Gastroesophageal sphincter (tissue), 4 donors: ENCODE measurements at places on chromosomes 13 and 19. TPM values are rescaled to one million over a fixed set of nuclear protein-coding genes. Genes with fewer than 3 reads are reported as not detected.

GRCh38 chr19:51551673-51552432, 19.2 kb upstream of the ZNF175 start:
- ATAC-seq: no peak

DNA sequence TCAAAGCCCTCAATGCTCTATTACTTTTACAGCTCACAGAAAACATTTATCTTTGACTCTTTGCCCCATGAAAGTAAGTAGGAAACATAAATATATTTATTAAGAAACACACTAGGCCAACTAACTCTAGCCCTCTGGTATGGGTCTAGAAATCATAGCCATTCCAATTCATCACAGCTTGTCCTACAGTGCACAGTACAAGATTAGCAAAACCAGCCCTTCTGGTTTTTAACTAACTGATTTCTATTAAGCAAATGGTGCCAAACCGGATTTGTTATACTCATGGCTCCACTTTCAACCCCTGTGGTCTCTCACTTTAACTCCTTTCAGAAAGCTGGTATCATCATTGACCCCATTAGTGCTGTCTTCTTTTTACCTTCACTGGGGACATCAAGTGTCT, 5.6 kb upstream of the LRRC63 start:
- ATAC-seq: no peak

GRCh38 chr19:11541238-11541637, 2.6 kb downstream of the CNN1 start:
- ATAC-seq: no peak

DNA sequence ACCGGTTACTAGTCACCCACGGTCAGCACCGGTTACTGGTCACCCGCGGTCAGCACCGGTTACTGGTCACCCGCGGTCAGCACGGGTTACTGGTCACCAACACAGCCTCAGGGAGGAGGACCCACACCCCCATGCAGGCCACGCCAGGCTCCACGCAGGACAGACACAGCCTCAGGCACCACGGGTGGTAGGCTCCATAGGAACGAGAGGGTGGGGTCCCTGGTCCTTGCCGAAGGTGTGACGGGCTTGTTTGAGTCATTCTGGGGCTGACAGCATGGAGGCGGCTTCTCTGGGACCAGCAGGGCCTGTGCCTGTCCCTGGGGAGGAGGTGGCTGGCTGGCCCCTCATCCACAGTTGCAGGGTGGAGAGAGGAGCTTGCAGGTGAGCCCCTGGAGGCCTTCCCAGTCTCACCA, 122.8 kb upstream of the SOX1 start:
- ATAC-seq: peak; percentile 13

- ATAC-seq: no peak
Measured at GRCh38 chr13:30120133-30120822, 187.1 kb downstream of the KATNAL1 start.

DNA sequence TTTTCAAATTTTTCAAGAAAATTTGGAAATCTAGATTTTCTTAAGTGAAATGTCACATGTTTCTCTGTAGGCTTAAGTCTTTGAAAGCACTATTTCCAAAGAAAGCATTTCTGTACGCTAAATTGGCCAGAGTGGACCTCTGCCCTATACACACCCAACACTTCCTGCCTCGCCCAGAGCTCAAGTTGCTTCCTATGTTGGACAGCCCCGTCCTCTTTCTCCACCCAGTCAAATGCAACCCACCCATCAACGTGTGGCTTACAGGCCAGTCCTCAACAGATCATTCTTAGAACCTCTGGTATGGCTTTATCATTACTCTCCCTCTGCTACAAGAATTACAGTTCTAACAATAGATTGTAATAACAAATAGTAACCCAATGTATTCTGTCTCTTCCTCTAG, 24.2 kb downstream of the KLF12 start:
- no peak for ATAC-seq

DNA sequence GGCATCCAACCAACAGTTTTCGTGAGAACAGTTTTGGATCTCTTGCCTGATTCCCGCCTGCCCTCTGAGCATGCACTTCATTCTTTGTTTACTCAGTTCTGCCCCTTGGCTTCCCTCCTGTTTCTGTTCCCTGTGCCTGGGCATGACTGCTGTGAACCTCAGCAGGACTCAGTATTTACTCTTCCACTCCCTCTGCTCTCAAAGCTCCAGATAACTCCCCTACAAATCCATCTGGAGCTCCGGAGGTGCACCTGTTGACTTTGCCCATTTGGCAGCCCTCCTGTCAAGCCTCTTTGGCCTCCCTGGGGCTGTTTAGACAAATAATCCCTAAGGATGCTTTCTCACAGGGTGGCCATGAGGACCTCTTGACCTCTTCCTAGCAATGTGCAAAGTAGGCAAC, 34.2 kb upstream of the ARGLU1 start:
- no peak for ATAC-seq

DNA sequence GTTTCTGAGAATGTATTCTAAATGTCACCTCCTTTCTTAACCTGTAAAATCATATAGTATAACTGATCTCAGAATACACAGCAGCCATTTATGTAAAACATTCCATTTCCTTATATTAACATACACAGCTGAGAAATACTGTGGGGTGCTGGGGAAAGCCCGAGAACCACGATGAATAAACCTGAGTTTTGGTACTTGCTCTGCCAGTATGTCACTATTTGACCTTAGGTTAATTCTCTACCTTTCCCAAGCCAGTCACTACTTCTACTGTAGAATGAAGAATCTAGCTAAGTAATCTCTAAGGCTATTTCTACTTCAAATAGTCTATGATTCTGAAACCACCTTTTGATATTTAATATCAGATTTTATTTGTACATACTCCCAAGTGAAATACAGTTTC, 173.7 kb downstream of the TBC1D4 start:
- no peak for ATAC-seq

DNA sequence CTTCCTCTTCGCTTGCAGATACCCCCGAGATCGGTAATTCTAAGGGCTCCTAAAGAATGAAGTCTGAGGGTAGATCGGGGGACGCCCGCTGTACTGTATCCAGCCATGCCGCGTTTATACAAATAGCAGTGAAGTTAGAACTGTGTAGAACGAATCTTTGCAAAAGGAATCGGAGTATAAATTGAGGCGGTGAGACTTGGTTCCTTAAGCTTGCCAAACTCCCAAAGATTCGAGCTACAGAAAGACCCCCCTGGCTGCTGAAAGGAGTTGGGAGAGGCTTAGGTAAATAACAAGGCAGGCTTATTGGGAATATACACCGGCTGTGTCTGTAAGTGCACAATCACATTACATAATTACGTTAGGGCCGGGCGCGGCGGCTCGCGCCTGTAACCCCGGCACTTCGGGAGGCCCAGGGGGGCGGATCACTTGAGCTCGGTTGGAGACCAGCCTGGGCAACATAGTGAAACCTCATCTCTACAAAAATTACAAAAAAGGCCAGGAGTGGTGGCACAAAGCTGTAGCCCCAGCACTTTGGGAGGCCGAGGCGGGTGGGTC, 12.2 kb downstream of the TMEM160 start:
- peak; percentile 74 for ATAC-seq

- ATAC-seq: no peak
Measured at GRCh38 chr19:51926426-51926783, 867 bp upstream of the ZNF613 start.

DNA sequence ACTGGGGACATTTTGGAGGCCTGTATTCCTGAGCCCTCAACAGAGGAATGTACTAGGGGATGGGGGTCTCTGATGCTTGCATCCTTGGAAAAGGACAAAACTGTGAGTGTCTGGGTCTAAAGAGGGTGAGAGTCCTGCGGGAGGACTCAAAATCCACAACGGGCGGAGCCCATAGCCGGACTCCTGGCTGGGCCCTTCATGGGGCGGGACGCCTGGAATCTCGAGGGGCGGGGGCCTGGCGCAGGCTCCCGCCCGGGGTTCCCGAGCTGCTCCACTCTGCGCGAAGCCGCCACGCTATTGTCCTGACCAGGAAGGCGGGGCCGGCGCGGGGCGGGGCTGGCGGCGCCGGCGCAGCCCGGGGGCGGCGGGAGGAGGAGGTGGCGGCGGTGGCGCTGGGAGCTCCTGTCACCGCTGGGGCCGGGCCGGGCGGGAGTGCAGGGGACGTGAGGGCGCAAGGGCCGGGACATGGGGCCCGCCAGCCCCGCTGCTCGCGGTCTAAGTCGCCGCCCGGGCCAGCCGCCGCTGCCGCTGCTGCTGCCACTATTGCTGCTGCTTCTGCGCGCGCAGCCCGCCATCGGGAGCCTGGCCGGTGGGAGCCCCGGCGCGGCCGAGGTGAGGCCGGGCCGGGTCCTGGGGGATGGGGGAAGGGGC, at the start of gene APLP1:
Gene APLP1 (plus strand): TSS at position 403 of the 651 bp plus-strand sequence. CDS start 63 bp downstream, at position 466.
- peak; percentile 90 for ATAC-seq

- ATAC-seq: no peak
Measured at GRCh38 chr13:93788456-93788855, 561.8 kb downstream of the GPC6 start.

DNA sequence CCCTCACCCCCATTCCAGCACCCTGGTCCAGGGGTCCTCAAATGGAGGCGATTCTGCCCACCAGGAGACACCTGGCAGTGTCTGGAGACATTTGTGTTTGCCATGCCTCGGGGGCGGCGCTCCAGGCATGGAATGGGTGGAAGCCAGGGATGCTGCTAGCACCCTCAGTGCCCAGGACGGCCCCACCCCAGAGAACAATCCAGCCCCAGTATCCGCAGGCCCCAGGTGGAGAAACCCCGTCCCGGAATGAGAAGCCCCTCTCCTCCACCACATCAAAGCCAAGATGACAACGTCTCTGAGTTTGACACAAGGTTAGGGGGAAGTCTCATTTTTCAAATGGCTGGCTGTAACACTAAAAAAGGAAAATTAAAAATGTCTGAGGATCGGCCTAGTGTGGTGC, 68.5 kb downstream of the INSR start:
- no peak for ATAC-seq

DNA sequence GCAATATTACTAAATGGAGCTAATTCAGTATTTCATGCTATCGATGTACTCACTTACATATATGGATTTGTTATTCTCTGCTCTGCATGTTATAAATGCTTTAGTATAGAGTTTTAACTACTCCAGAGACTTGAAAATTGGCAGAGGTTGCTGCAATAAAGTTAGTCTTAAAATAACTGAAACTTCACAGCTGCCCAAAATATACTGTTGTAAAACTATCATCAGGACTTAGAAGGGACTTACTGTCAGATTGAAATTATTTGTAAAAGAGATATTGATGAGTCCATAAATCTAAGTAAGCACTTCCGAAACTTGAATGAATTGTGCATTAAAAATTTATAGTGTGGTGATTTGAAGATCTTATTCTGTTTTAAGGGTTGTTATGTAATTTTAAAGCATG, 1178.2 kb upstream of the PCDH20 start:
- no peak for ATAC-seq

DNA sequence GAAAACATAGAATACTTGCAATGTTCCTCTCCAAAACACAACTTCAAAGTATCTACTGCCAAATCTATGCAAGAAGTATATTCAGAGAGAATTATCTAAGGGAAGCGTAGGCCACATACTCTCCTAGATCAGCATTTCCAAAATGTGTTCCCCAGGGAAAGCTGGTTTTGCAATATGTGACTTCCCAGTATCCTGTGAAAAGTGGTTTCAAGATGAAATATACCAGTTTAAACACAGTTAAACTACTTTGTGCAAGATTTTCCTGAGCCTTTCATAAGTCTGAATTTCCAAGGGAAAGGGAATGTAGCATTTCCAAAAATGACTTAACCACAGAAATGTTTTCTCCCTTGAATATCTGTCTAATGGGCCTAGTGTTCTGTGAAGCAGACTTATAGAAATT, 7.6 kb downstream of the STARD13 start:
- peak; percentile 54 for ATAC-seq

DNA sequence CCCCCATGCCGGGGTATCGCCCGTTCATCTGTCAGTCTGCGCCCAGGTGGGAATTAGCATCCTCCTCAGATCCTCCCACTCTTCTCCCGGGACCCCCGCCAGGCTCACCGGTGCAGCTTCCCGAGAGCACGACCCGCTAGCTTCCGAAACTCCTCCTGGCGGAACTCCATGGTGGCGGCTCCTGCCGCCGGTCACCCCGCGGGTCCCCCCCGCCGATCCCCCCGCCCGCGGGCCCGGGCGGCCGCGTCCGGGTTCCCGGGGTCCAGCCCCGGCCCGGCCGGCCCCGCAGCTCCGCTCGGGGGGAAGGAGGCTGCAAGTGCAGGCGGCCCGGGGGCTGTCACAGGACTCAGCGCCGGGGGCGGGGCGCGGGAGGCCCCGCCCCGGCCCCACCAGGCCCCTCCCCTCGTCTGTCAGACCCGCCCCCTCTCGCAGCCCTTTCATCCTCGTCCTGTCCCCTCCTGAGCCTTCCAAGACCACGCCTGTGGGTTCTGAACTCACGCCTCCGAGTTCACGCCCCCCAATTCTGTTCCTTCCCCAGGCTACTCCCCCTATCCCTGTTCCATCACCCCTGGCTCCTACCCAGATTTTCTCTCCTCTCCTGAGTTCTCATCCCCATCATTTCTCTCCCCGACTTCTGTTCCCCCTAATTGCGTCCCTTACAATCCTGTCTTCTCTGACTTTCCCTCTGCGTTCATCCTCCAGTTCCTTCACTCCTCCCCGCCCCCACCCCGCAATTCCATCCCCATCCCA, at the start of gene SLC17A7:
Gene SLC17A7 (minus strand): TSS at position 318 of the 750 bp plus-strand sequence. CDS start 148 bp downstream, at position 170.
- peak; percentile 26 for ATAC-seq

DNA sequence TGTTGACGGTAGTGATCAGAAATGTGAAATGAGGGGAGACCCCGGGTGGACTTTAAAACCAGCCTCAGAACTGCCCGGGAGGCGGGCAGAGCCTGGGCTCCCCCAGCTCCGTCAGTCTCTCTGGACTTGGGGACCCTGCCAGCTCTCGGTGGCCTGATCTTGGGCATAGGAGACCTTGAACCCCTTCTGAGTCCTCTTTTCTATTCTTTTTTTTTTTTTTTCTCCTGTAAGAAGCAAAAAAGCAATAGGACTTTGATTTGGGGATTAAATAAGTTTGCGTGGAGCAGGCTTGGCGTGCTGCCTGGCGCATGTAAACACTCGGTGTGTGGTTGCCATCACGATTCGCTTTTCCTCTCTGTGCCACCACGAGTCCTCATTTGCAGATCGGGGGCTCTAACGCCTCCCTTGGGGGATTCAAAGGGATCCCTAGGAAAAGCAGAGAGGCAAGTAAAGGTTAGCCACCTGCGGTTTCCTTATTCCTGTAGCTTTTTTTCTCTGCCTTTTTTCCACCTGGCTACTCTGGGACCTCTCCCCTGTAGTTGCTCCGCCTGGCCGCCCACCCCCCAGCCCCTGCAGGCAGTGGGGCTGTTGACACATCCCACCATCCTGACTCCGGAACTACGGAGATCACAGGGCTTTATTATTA, 1.3 kb downstream of the SAFB start:
- ATAC-seq: no peak

- no peak for ATAC-seq
Measured at GRCh38 chr13:24649688-24650043, 30.5 kb upstream of the ATP12A start.

GRCh38 chr19:18203408-18203862, 407 bp downstream of the RAB3A start:
- ATAC-seq: no peak

DNA sequence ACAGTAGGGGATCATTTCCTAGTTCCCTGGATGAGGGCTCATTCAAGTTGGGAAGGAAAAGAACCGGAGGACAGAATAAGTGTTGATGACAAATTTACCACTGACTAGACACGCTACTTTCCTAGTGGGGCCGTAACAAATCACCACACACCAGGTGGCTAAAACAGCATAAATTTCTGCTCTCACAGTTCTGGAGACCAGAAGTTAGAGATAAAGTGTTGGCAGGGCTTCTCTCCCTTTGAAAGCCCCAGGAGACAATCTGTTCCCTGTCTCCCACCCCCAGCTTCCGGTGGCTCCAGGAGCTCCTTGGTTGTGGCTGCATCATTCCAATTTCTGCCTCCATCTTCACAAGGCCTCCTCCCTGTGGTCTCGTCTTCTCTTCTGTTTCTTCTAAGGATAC, 65.4 kb upstream of the ARGLU1 start:
- ATAC-seq: no peak

Gene VSTM1
- total RNA-seq: not detected

Gene MCF2L
- total RNA-seq: 52.6 TPM

Gene YIF1B
- 14.0 TPM for total RNA-seq

Gene ABHD17A
- total RNA-seq: 93.7 TPM
